ENCODE measurements at places on chromosomes 7 and 10.

DNA sequence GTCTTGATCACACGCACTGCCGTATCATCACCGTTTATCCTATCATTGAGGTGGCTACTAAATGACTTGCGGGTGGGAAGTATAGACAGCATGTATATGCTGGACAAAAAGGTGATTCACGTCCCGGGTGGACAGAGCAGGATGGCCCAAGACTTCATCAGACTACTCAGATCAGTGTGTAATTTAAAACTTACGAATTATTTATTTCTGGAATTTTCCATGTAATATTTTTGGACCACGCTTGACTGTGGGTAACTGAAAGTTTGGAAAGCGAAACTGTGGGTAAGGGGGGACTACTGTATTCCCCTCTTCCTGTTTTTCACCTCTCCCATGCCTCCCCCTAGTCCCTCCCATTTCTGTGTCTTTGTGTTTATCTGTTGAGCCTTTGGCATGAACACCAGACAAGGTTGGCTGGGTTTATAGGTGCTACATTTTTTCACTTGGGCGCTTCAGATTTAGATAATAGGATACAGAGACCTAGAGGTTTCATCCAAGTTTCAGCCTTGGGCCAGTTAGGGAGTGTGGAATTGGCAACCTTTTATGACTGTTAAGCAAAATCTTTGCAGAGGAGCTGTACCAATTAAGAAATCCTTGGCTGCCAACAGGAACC, 55.8 kb downstream of the RBM20 start:
- no peak for DNase-seq

DNA sequence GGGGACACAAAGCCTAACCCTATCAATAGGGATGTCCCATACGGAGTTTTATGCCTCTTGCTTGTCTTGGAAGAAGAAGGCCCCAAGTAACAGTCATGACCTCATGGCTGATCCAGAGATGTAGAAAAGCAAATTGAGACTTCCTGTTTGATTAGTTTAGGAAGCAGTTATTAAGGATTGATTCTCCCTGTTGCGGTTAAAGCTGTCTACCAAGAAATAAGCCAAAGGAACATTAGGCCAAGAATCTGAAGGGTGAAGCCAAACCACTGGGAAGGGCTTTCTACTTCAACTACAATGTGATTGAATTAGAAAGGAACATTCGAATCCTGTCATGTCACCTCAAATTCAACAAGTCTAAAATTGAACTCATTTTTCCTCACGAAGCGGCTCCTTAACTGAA, 60.5 kb upstream of the AGBL3 start:
- no peak for DNase-seq

GRCh38 chr7:133501771-133502170, 248.9 kb downstream of the EXOC4 start:
- no peak for DNase-seq

- DNase-seq, result peak; percentile 66
Measured at GRCh38 chr10:44619975-44620374, 235.1 kb upstream of the CXCL12 start.

DNA sequence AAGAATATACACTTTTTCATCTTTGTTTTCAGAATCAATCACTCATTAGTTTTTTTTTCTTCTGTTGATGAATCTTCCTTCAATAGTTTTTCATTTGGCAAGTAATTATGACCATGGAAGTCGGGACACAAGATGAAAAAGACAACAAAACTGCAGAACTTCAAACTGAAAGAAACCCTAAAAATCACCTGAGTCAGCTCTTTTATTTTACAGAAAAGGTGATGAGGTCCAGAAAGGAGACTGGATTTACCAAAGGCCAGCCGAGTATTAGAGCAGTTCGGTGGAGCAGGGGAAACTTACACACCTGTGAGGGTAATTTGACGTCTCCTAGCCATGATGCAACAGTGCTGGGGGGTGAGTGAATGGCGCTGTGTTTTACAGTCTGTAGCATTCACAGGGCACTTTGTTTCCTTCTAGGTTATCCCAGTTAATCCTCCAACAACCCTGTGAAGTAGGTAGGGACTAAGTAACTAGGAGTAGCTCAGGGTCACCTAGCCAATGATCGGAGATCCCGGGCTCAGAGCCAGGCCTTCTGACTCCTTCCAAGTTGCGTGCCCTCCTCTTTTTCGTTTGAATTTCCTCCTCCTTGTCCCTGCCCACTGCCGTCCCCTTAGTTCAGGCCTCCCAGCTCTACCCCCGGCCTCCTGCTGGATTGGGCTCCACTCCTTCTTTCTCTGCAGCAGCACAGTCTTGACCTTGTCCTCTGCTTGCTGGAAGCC, 14.0 kb downstream of the RBM20 start:
- DNase-seq, result no peak

GRCh38 chr10:95716466-95716865, 22.7 kb upstream of the TCTN3 start:
- DNase-seq, result no peak

DNA sequence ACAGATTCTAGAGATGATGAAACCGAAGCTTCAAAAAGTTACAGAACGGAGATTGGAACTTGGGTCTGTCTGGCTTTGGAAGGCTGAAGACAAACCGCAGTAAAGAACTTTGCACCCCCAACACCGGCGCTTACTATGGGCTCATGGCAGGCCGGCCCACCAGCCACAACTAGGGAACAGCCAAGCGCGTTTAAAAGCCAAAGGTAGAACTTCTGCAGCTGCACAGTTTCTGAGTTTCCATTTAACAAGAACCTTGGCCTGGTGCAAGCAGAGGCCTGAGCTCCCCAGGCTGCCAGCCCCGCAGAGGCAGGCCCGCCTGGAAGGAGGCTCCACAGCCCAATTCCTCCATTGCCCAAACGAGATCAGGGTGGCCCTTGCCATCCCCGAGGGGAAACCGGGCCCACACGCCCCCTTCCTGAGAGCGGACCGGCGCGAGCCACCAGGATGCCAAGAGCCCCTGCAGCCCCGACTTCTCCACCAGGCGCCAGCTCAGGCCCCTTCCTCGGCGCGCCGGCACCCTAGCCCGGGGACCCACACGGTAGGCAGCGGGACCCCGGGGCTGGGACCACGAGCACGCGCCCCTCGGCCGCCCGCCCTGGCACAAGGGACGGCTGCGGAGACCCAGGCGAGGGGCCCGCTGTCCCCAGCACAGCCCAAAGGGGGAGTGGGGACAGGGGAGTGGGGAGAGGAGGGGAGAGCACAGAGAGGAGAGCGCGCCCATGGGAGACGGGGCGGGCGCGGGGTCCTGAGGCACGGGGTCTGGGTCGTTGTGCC, 566 bp downstream of the MAD1L1 start:
- no peak for DNase-seq

DNA sequence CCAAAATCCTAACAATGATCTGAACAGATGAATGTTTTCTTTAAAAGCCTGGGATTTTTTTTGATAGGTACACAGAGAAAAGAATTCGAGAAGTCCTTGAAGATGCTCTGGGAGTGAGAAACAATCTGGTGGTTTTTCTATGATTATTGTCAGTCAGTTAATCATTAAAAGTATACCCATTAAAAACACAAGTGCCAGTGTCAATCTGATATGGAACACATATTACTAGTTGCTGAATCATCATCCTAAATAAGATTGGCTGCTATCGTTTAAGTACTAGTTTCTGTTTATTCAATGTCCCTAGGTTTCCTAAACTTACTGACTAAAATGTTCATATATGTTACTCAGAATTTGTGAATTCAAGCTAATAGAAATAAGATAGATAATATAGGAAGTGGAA, 16.1 kb downstream of the COL28A1 start:
- no peak for DNase-seq

- no peak for DNase-seq
Measured at GRCh38 chr10:35368485-35369048, 32.3 kb downstream of the CCNY start.

DNA sequence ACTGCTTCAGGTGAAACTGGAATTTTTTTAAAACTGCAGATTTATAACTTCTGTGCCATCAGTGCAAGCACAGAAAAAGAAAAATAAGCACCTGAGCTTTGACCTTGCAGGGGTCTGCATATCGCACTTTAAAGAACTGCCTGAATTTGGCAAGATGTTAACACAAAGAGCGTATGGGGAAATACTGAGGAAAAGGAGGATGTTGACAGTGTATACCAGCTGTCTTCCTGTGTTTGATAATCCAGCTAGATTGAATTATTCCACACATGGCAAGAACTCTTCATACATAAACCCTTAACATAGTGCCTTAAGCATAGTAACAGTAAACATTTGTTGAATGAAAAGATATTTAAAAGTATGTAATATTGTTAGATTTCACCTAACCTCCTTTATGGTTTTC, 30.0 kb downstream of the SMC3 start:
- DNase-seq, result no peak

DNA sequence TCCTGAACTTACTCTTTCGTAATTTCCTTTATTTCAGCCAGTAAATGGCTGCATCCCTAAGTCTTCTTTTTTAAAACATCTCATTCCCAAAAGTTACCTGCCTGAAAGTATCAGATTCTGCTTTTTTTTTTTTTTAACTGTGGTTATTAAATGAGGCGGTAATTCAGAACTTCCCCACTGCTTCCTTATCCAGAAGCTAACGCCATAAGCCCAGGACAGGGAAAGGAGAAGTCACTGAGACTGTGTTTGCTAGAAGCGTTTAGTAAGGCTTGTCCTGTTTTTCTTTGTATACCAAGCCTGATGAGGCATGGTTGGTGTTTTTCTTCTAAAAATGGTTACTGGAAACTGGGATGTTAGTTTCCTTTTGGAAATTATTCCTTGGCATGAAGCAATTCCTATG, 197.8 kb downstream of the CELF2 start:
- no peak for DNase-seq

GRCh38 chr10:3281941-3282673, 109.5 kb upstream of the PITRM1 start:
- no peak for DNase-seq

All from fibroblast of skin of left biceps (primary cell).